Stimulated activated CD4-positive, alpha-beta T cell treated with anti-CD3 and anti-CD28 coated beads, TNF-alpha, amount 100 ng/mL, for 24 hours (primary cell): ENCODE measurements at places on chromosomes 11 and 22.

DNA sequence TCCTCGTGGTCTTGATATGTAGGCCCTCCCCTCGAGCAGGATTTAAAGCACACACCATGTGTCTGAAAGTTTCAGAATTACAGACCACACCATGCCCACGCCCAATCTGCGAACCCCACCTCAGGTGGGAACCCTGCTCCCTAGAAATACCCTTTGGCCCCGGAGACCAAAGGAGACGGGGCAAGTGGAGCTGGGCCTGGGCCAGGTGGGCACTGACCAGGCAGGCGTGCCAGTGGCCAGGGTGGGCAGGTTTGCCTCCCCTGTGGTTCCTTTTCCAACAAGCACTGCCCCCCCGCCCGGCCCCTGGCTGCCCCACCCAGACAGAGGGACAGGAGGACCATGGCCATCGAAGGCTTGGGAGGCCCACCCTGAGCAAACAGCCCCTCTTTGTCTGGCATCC, 400.4 kb downstream of the TBC1D22A start:
- DNase-seq = no peak

DNA sequence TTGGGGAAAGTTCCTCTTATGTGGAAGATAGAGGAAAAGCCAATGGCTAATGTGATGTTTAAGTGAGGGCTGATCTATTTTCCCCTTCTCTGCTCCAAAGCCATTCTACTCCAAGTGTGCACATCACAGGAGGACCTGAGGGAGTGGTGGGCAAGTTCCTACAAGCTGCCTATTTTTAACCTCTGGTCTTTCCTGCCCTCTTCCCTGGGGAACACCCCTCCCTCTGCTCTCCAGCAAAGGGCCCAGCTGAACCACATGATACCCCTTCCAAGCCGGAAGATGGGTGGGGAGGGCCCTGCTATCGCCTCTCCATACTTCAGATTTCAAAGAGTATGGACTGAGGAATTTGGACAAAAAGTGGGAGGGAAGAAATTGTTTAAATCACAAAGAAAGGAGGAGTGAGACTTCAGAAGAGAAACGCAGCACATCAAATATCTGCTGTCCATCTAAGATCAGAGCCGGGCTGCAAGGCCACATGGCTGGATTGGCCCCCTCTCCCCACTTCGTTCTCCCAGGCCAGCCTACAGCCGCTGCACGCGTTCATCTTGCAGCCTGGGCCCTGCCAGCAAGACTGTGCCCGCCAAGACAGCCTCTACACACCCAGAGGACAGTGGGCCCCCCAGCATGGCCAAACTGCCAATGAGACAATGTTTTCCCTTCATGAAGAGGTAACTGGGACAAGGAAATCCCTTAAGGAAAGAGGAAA, 77.5 kb downstream of the MICAL3 start:
- no peak for DNase-seq

DNA sequence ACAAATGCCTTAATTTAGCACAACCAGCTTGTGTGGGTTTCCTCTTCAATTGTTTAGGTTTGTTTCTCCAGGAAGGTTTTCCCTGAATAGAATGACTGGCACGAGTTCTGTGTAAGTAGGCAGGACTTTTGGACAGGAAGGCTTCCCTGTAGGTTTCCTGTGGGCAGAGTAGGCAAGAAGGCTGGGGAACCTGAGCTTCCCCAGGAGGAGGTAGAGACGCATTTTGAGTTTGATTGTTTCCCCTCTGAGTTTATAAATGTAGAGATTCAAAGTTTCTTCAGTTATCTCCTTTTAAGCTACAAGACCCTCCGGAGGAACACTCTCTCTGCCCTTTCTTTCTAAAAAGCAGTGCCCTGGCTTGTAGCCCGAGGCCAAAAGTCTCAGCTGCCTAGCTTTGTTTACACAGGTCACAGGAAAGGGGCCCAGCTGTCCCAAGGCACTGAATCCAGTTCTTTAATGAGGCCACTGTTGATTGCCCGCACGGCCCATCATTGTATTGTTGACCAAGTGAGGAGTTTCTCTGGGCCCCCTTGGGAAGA, 66.6 kb upstream of the RDX start:
- DNase-seq = no peak

GRCh38 chr11:16173798-16174197, 182.5 kb downstream of the SOX6 start:
- no peak for DNase-seq

DNA sequence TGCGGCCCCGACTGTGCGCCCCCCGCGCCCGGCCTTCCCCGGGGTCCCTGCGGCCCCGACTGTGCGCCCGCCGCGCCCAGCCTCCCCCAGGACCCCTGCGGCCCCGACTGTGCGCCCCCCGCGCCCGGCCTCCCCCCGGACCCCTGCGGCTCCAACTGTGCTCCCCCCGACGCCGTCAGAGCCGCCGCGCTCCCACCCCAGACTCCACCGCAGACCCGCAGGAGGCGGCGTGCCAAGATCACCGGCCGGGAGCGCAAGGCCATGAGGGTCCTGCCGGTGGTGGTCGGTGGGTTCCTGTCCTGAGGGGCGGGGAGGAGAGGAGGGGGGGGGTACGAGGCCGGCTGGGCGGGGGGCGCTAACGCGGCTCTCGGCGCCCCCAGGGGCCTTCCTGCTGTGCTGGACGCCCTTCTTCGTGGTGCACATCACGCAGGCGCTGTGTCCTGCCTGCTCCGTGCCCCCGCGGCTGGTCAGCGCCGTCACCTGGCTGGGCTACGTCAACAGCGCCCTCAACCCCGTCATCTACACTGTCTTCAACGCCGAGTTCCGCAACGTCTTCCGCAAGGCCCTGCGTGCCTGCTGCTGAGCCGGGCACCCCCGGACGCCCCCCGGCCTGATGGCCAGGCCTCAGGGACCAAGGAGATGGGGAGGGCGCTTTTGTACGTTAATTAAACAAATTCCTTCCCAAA, 3.1 kb downstream of the DRD4 start:
- no peak for DNase-seq

- no peak for DNase-seq
Observed at GRCh38 chr11:33476945-33477606, 219.9 kb downstream of the HIPK3 start.

- DNase-seq = no peak
Observed at GRCh38 chr11:133595998-133596590, 63.8 kb upstream of the OPCML start.

DNA sequence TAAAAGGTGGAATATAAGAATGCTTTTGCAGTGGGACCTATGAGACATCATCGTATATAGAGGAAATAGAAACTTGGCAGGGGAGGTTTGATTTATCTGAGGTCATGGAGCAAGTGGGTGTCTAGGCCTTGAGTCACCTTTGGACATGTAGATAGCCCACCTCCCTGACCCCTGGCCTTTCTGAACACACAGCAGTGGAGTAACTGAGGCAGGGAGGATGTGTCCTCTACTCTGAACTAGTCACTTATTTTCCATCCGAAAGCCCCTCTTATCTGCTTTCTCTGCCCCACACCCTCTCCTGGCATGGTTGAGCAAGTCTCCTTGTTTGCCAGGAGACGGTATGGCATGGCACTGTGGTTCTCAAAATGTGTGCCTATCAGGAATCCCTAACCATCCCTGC, 7.9 kb downstream of the CD82 start:
- DNase-seq = no peak

DNA sequence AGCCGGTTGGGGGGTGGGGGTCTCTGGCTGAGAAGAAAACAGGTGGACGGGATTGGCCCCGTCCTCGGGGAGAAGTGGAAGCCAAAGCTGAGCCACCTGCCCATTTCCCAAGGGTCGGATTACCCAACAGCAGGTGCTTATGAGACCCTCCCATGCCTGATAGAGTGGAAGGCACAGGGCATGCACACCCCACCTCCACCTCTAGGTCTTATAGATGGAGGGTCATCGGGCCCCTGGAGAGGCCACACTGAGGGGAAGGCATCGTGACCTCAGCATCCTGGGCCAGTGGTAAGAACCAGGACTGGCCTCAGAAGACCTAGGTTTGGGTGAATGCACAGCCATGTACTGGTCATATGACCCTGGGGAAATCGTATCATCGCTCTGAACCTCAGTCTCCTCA, 85.9 kb downstream of the BUD13 start:
- no peak for DNase-seq

- DNase-seq = no peak
Observed at GRCh38 chr11:19508165-19508564, 204.5 kb upstream of the NAV2 start.

- DNase-seq = no peak
Observed at GRCh38 chr22:48054596-48054995, 1292.1 kb downstream of the TBC1D22A start.

- DNase-seq = no peak
Observed at GRCh38 chr11:86688398-86689179, 16.2 kb upstream of the ME3 start.

GRCh38 chr11:35418282-35419183, 825 bp downstream of the SLC1A2 start:
- DNase-seq = no peak

DNA sequence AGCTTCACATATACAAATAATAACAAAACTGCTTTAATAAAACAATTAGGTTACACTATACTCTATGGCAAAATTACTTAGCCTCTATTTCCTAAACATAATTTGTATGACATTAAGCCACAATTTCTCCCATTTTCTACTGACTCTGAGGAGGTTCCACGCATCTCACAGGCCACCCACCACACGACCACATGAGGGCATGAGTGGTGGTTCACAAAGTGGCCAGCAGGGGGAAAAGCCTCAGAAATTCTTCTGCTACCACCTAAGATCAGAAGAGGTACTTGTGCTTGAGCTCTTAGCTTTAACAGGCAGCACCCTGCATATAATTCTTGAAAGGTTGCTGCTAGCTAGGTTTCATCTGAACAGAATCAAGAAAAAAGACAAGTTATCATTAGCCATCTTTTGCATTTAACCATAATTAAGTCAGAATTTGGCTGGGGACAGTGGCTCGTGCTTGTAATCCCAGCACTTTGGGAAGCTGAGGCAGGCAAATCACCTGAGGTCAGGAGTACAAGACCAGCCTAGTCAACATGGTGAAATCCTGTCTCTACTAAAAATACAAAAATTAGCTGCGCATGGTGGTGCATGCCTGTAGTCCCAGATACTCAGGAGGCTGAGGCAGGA, 7.7 kb downstream of the LPXN start:
- DNase-seq = peak; percentile 58

GRCh38 chr11:14956111-14956510, 16.0 kb downstream of the CALCA start:
- no peak for DNase-seq

GRCh38 chr11:14422052-14422813, 63.2 kb upstream of the RRAS2 start:
- no peak for DNase-seq

DNA sequence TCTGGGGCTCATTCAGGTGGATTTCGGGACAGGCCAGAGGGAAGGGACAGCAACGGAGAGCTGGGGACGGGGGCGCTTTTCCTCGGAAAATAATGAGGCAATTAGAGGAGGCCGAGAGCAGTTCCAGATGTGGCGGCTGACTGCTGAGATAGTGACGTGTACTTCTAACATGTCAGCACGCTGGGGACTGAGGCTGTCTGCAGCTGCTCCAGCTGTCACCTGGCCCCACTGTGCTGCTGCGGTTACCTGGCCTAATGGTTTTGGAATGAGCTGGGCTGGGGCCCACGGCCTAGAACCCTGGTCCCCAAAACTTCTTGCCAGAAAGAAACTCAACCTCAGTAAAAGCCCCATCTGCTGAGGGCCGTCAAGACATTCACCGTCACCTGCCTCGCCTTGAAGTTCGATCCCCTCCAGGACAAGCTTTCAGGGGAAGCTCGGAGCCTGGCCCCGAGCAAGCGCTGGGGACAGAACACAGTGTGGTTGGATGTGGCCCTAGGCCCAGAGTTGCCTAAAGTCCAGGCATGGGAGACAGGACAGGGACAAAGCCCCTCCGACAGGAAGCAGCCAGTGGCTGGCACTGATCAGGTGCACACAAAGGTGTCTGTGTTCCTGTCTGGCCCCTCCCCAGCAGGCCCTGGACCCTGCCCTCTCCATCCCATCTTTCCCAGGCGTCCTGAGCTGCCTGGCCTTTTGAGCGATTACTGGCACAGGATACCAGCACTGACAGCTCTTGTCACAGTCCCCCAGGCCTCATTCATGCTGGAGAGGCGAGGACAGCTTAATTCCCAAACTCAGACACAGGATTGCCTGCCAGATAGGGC, 22.1 kb downstream of the RPUSD4 start:
- no peak for DNase-seq

GRCh38 chr11:77067861-77068443, 1.2 kb downstream of the CAPN5 start:
- no peak for DNase-seq

- DNase-seq = no peak
Observed at GRCh38 chr11:86208572-86208971, 36.0 kb upstream of the EED start.

- no peak for DNase-seq
Observed at GRCh38 chr11:73971175-73971719, 11.4 kb downstream of the UCP2 start.

DNA sequence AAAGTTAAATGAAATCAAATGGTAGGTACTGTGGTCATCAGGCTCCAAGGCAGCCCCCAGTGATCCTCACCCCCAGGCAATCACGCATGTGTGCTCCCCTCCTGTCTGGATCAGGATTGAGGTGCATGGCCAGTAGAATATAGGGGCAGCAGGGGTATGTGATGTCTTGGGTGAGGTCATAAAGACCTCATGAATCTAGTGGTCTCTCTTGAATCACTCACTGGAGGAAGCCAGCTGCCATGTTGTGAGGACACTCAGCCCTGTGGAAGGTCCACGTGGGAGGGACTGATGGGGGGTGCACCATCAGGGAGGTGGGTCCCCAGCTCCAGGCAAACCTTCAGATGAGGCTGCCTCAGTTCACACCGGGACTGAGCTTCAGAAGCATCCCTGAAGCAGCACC, 6.8 kb upstream of the IL17REL start:
- DNase-seq = no peak

DNA sequence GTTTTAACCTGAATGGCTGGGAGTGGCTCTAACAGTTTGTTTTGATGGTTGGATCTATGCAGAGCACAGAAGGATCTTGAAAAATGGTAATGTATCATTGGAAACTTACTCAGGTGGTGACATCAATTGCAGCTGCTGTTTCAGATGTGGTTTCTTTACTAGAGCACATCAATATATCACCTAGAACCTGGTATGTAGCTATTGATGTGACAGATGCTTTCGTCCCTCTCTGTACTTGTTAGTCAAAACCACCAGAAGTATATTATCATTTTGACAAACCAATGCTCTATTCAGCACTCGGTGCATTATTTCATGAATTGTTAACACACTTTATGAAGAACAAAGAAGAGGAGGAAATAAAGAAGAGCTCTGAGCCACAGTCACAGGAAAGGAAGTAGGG, 26.6 kb upstream of the SCN3B start:
- no peak for DNase-seq

- no peak for DNase-seq
Observed at GRCh38 chr11:64624883-64625481, 34.0 kb downstream of the SLC22A12 start.

GRCh38 chr11:93652161-93652597, 9.3 kb upstream of the CEP295 start:
- no peak for DNase-seq

- DNase-seq = no peak
Observed at GRCh38 chr11:47656260-47656885, 14.0 kb upstream of the MTCH2 start.

GRCh38 chr11:9506489-9507276, 45.9 kb downstream of the ZNF143 start:
- DNase-seq = peak; percentile 66

GRCh38 chr11:69666261-69666660, 8.9 kb downstream of the LTO1 start:
- no peak for DNase-seq
